NCI-H460 (cell line): ENCODE measurements at places on chromosomes 13 and 19. TPM values are rescaled to one million over a fixed set of nuclear protein-coding genes. Genes with fewer than 3 reads are reported as not detected.

DNA sequence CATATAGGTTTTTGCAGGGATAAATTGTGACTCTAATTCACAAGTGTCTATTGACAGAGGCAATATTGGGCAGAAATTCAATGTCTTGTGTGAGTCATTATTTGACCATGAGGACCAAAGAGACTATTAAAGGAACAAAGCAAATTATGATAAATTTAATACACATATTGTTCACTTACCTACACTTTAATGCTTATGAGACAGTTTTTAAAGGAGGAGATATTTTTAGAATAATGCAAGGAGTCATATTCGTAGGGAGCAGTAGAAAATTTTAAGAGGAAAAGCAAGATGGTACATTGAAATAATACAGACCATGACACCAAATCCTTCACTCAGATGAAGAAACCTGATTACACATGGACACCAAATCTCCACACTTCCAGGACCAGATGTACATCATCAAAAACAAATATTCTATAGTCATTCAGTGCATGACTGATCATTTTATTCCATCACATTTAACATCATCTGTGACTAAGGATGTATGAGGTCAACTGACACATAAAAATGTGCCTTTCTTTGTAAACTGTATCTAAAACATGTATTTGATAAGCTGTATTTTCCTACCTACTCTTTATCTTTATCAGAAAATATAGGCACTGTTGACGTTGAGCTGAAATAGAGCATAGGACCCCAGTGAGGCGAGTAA lies 4.2 kb upstream of the OR7A17 start:
- DNase-seq = no peak

GRCh38 chr19:751501-752341 lies 809 bp downstream of the MISP start:
- peak; percentile 82 for DNase-seq

GRCh38 chr13:79405501-79405830 lies 589 bp downstream of the RBM26 start:
- no peak for DNase-seq

GRCh38 chr13:36377826-36378468 lies 31.8 kb upstream of the SPART start:
- no peak for DNase-seq

- no peak for DNase-seq
Measured at GRCh38 chr13:112951674-112952371, 17.2 kb upstream of the MCF2L start.

GRCh38 chr13:66886264-66886663 lies 343.9 kb downstream of the PCDH9 start:
- no peak for DNase-seq

- peak; percentile 4 for DNase-seq
Measured at GRCh38 chr19:44644402-44645016, 799 bp downstream of the PVR start.

DNA sequence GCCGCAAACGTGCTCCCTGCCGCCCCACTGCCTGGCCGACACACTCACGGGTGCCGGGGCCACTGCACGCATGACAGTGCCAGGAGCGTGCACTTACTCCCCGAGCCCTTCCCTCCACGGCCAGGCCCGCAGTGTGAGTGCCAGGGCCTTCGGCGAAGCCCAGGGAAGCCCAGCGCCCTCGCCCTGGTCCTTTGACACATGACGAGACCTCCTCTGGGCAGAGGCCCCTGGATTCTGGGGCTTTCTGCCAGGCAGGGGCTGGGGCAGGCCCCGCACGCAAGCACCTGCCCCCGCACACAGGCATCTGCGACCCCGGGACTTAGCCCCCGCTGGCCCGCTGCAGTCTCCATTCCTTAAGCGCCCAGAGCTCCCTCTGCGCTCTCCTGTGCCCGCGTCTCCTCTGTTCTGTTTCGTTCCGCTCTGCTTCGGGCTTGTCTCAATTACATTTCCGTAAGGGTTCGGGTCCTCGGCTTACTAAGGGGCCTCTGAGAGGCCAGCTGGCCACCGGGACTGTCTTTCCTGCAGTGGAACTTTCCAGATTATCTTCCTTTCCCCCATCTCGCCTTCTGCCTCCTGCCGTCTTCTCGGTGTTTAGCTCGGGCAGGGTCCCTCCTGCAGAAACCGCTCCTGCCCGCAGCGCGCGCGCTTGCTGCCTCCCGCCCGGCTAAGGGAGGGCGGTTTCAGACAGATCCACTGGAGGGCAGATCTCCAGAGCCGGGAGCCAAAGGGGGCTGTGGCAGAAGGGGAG lies 98.8 kb downstream of the ING1 start:
- DNase-seq = no peak

GRCh38 chr13:40388617-40389016 lies 277.8 kb downstream of the FOXO1 start:
- DNase-seq = no peak

DNA sequence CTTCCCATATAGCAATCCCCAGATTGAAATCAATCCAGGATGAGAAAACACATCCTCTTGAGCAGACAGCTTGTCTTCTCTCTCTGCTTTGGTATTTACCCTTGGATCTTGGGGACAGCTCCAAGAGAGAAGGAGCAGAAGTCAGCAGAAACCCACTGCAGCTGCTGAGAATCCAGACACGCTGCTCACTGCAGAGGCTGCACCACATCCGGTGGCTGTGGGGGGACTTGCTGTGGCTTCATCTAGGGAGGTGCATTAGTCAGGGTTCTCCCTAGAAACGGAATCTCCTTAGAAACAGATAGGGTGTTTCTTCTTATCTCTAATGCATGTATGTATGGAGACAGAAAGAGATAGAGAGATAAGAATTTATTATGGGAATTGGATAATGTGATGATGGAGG lies 2.7 kb downstream of the CYP4F12 start:
- no peak for DNase-seq

DNA sequence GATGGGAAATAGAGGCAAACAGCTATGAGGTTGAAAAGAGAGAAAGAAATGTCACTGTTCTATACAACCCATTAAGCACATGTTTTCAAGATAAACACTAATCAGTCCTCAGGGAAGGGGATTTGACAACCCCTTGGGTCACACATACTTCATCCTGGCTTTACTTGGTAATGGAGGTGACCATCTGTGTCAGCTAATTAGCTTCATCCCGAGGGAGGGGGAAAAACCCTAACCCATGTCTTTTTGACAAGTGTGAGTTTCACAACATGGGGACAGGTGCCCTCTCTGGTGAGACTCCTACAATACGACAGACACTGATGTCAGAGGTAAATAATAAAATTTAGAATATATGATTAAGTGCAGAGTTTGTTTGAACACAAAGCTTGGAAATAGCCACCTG lies 43.1 kb downstream of the ZNF611 start:
- no peak for DNase-seq

DNA sequence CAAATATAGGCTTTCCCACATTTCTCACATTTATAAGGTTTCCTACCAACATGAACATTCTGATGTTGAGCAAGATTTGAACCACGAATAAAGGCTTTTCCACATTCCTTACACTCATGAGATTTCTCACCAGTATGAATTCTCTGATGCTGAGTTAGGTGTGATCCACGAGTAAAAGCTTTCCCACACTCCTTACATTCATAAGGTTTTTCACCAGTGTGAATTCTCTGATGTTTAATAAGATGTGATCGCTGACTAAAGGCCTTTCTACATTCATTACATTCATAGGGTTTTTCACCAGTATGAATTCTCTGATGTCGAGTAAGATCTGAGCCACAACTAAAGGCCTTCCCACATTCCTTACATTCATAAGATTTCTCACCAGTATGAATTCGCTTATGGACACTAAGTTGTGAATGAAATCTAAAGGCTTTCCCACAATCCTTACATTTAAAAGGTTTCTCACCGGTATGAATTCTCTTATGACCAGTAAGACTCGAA lies 19.0 kb downstream of the ZNF790 start:
- no peak for DNase-seq

GRCh38 chr13:51453207-51453958 lies 547 bp upstream of the INTS6 start:
- no peak for DNase-seq

GRCh38 chr13:99356012-99356261 lies 48.7 kb upstream of the GPR183 start:
- DNase-seq = no peak

DNA sequence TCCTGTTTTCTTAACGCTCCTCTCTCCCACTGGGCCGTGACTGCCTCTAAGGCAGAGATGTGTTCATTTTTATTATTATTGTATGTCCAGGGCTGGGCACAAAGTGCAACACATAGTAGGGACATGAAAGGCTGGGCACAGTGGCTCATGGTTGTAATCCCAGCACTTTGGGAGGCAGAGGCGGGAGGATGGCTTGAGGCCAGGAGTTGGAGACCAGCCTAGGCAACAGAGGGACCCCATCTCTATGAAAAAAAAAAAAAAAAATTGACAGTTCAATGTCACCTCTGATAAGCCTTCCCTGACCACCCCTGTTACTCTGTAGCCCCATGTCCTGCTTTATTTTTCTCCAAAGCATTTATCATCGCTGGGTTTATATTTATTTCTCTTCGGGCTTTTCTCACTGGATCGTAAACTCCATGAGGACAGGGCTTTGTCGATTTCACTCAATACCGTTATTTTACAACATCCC lies 481 bp upstream of the SAE1 start:
- no peak for DNase-seq

DNA sequence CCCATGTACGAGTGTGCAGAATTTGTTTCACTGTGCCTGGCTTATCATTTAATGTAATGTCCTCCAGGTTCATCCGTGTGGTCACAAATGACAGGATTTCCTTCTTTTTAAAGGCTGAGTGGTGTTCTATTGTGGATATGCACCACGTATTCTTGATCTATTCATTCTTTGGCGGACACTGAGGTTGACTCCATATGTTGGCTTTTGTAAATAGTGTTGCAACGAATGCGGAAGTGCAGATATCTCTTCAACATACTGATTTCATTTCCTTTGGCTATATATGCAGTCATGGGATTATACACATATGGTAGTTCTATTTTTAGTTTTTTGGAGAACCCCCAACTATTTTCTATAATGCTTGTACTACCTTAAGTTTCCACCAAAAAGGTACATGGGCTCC lies 13.0 kb downstream of the OR7A5 start:
- DNase-seq = no peak

DNA sequence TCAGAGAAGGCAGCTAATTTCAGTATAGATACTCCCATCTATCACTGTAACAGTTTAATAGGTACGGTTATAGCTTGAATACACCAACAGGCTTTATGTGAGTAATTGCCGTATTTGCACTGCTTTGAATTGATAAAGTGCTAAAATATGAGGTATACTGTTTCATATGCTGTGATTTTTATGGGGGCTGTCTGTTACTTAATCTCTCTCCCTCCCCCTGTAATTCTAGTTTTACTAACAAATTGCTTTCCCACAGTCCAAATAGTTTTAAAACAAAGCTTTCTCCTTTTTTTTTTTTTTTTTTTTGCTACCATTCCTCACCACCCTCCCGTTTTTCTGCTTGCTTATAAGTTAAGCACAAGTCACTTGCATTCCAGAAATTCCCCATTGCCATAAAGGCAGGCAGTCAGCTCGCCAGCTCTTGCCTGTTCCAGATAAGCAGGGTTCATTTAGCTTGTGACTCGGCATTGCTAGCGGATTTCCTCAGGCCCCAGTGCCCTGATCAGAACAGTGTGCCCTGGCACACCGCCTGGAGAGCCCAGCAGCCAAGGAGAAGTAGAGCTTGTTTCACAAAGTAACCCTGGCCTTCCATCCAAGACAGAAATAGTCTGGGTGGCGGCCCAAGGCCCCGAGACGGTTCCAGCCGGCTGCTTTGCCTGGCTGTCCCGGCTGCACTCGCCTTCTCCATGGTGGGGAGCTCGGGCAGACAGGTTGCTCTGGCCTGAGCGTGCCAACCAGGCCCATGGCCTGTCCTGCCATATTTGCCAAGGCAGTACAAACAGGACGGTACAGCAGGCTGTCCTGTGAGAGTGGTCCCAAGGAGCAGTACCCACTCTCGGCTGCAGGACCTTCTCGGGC lies 43.5 kb upstream of the NPAS1 start:
- DNase-seq = peak; percentile 29

DNA sequence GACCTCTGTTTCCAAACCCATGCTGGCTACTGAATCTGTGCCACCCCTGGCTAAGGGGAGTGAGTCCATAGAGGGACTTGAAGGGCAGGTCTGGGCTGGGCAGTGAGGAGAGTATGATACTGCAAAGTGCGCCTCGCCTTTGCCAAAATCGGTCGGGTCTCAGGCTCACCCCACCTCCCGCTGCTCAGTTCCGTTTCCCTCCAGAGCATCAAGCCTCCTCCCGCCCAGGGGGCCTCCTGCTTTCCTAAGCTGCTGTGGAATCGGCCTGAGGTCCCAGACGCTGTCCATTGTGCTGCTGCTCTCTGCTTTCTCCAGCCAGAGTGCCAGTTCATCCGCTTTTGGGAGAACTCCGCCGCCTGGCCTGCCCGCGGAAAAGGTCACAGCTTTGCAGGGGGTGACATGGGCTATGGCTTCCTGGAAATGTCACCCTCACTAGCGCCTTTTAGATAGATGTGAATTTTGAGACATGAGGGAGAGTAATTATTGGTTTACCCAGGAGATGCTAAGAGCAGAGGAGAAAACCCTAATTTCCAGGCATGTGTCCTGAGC lies 1418.4 kb downstream of the UQCRFS1 start:
- no peak for DNase-seq

DNA sequence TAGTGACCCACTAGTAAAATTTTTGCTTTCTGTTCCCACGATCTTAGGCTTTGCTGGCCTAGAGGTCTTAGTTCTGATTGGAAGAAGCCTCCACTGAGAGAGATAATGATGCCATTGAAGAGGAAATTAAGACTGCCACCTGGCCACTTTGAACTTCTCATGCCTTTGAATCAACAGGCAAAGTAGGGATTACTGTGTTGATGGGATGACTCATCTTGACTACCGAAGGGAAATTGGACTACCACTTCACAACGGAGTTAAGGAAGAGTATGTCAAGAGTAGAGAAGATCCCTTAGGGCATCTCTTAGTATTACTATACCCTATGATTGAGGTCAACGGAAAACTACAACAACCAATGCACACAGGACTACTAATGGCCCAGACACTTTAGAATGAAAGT lies 12.7 kb upstream of the FREM2 start:
- no peak for DNase-seq

GRCh38 chr13:67150608-67151007 lies 79.5 kb downstream of the PCDH9 start:
- DNase-seq = no peak

- peak; percentile 65 for DNase-seq
Measured at GRCh38 chr19:2524840-2525723, 49.2 kb downstream of the GADD45B start.

GRCh38 chr13:82147526-82147925 lies 1734.7 kb downstream of the SLITRK1 start:
- DNase-seq = no peak

GRCh38 chr13:106566641-106567473 lies 1.1 kb downstream of the ARGLU1 start:
- DNase-seq = peak; percentile 20

GRCh38 chr19:10364644-10365043 lies 15.7 kb downstream of the TYK2 start:
- no peak for DNase-seq

Gene NBEA
- 4.2 and 5.0 TPM in 2 replicates for total RNA-seq

Gene TMEM221
- 0.10 TPM in 1 of 2 replicates, not detected in the other for total RNA-seq

Gene UPK1A
- 0.25 TPM in 1 of 2 replicates, not detected in the other for total RNA-seq

Gene ANKRD24
- total RNA-seq = 0.20 and 0.37 TPM in 2 replicates

Gene BRSK1
- 3.8 and 5.7 TPM in 2 replicates for total RNA-seq

Gene CGB5
- not detected in 2 replicates for total RNA-seq

Gene ZNF836
- 2.0 and 3.0 TPM in 2 replicates for total RNA-seq

Gene DIRAS1
- 0.54 and 1.0 TPM in 2 replicates for total RNA-seq

Gene NXNL1
- not detected in 2 replicates for total RNA-seq

Gene CCL25
- not detected in 2 replicates for total RNA-seq

Gene ZNF729
- not detected in 2 replicates for total RNA-seq

Gene PCDH9
- total RNA-seq = 2.8 and 3.0 TPM in 2 replicates
